ENCODE measurements at places on chromosomes 7 and 10.

GRCh38 chr10:94219829-94220228 is 142.9 kb downstream of the NOC3L start:
- no peak for DNase-seq

DNA sequence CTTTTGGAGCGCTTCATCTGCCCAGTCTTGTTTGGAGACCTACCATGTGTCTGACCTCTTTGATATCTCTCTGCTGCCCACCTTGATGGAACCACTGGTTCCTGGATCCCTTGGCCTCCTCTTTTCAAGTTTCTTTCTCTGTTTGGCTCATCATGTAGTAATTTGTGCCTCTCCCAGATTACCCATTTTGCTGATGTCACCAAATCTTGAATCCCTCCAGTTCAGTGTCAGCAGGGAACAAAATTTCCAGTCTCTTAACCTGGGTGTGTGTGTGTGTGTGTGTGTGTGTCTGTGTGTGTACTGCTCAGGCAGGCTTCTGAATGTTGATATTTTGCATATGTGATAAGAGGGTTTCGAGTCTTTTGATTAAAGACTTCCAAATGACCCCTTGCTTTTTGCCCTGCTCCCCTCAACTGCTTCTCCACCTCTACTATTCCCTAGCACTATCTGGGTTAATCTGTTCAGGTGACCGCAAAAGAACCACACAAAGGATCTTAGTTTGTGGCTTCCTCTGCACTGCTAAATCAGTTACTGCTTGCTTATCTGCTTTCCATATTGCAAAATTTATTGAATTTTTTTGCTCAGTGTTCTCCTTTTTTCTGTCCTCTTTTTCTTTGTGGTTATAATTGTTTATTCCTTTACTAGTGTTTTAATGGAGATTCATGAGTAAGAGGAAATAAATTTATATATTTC is 25.7 kb downstream of the MYO3A start:
- DNase-seq: no peak

DNA sequence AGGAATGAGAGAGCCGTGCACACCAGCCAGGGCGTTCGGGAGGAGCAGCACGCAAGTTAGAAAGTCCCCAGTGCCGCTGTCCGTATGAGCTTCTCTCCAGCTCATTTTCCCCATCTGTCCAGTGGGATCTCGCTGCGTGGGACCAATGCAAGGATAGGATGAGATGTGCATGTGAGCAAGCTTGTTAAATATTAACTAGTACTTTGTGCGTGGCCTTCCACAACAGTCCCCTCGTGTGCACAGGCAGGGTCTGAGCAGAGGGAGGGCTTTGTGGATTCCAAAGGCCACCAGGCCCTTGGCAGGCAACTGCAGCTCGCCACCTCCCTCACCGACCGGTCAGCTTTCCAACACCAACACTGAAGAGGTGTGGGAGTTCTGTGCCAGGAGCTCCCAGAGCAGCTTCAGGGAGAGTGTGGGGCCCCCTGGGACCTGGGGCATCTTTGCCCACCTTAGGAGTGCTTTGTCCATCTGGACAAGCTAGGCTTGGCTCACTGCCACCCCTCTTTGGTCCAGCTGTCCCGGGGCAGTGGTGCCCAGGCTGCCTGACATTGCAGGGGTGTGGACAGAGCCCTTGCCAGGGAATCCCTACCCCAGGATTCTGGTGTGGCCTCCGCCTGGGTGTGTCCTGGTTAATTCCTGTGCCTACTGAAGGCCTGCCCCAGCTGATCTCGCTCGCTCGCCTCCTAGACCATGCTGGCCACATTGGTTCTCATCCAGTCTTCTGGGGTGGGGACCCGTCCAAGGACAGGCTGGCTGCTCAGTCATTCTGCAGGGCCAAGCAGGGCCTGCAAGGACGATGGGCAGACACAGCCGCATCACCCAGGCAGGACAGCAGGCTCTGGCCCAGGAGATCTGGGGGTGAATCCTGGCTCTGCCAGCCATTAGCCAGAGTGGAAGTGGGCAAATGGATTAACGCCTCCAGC is 5.3 kb downstream of the FAM20C start:
- no peak for DNase-seq

- DNase-seq: no peak
Measured at GRCh38 chr10:90222372-90222771, 521.0 kb downstream of the KIF20B start.

DNA sequence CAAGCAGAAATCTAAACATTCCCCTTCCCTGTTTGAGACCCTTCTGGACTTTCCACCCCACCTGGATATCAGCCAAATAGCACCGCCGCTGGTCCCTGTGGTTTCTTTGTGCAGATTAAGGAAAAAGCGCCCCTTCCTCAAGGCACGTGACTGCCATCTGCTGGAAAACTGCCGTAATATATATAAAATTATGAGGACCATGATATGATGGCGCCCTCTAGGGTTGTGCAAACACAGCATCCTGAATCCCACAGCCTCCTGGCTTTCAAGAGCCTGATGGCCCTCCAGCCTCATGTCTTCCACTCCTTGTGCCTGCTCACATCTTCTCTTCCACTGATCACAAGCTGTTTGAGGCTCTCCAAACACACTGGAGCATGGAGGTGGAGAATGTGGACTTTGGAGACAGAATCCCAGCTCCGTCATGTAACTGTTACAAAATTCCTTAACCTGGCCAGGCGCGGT is 121.3 kb downstream of the MYL10 start:
- no peak for DNase-seq

- no peak for DNase-seq
Measured at GRCh38 chr10:133253361-133253955, 15.8 kb downstream of the VENTX start.

DNA sequence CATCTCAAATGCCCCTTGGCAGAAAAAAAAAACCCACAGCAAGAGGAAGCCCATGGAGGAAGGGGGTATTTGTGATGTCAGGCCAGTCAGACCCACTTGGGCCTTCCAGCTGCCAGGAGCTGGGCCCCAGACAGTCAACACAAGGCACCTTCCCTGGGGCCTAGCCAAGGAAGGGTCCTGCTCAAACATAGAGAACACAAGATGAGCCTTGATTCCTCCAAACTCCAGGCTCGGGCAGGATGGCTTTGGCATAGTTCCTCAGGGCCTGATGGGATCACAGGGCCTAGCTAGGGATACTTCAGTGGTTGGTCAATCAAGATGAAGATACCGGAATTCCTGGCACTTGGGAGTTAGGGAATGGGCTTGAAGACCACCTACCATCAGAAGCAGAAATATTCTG is 30.8 kb downstream of the DPCD start:
- DNase-seq: peak; percentile 62

GRCh38 chr7:87152897-87153641 is 816 bp downstream of the DMTF1 start:
- DNase-seq: no peak

Measured in coronary artery (tissue), 2 donors.